Activated CD8-positive, alpha-beta T cell treated with anti-CD3 and anti-CD28 coated beads, Interleukin-2, amount 10 ng/mL, durations not matched to agents 7 days and 5 days (primary cell): ENCODE measurements at places on chromosomes 4 and X. TPM values are rescaled to one million over a fixed set of nuclear protein-coding genes. Genes with fewer than 3 reads are reported as not detected.

GRCh38 chrX:17377091-17377717 lies 2.2 kb downstream of the NHS start:
- no peak for DNase-seq
- H3K27ac ChIP-seq = no peak overlapping the region
- H3K27me3 ChIP-seq = peaks cover 22% of the 10 kb centered on the region
- peaks cover 7% of the 10 kb centered on the region for H3K4me1 ChIP-seq

Gene GABRG1
- not detected for total RNA-seq

- DNase-seq = no peak
- H3K36me3 ChIP-seq = no peaks in the 10 kb centered on the region
- peaks cover 8% of the 10 kb centered on the region for H3K27me3 ChIP-seq
- peaks cover 7% of the 10 kb centered on the region for H3K4me1 ChIP-seq
- H3K27ac ChIP-seq = no peak overlapping the region
- no peak overlapping the region for H3K4me3 ChIP-seq
These were observed 119.8 kb upstream of the ATP6AP2 start for GRCh38 chrX:40460926-40461325.

DNA sequence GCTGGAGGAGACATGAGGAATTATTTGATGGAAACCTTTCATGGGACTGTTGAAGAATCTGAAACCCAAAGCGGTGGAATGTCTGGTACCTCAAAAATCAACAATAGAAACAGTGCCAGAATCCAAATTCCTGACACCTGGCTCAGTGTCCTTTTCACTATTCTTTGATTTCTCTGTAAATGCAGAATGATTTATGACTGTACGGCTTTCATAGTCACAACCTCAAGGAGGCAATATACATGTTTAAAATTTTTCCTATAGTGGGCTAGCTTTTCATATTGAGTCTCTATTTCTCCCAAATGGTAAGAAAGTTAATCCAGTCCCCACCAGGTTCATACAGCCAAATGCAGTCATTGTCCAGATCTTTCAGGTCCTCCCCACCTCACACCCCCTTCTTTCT lies 19.3 kb downstream of the DAPP1 start:
- H3K27ac ChIP-seq = no peak overlapping the region
- no peak for DNase-seq
- peaks cover 33% of the 10 kb centered on the region for H3K36me3 ChIP-seq
- no peaks in the 10 kb centered on the region for H3K27me3 ChIP-seq
- no peak overlapping the region for H3K4me3 ChIP-seq

DNA sequence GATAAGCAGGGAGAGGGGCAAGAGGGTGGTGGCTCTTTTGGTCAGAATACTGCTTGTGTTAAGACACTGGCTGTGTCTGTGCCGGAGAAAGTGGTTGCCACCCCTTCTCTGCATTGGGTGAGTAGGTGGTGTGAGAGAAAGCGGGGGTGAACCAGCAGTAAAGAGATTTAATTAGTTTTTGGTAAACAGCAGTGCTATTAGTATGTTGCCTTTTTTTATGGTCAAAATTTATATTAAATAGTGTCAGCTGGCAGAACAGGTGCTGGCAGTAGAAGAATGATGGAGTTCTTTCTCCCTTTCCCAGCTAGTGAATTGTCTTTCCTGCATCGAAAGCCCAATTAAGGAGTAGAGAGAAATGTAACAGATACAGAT lies 181.6 kb downstream of the LARP7 start:
- peak overlapping the region; percentile 69 for H3K4me3 ChIP-seq
- peaks cover 10% of the 10 kb centered on the region for H3K4me1 ChIP-seq
- no peaks in the 10 kb centered on the region for H3K36me3 ChIP-seq
- H3K27me3 ChIP-seq = peaks cover 14% of the 10 kb centered on the region

GRCh38 chr4:184818216-184818564 lies 7.6 kb downstream of the ACSL1 start:
- no peak overlapping the region for H3K27ac ChIP-seq
- H3K36me3 ChIP-seq = no peaks in the 10 kb centered on the region
- no peak overlapping the region for H3K4me3 ChIP-seq

DNA sequence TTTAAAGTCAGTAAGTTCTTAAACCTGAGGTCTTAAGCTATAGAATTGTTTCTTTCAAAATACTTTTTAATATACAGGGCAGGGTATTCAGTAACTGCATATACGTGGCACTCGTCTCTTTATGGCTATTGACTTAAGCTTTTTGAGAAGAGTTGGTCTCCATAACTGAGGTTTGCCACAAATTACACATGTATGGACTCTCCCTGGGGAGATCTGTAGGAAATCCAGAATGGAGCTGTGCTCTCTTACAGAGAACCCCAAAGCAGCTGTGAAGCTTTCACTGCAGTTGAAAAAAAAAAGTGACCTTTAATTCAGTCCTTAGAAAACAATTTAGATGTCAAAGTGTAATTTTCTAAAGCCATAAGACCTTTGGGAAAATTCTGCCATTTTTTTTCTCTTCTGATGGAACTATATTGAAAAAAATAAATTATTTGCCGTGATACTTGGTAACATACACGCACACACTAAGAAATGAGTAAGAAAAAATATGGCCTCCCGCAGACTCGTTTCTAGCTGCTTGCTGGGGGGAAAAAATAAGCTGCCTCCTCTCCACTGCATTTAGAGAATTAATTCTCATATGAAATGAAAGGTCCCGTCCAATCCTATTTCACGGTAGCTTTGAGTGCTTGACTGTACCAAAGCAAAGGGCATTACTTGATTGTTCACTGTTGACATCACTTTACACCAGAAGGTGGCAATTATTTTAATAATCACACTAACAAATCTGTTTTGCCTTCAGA lies 159.4 kb upstream of the TENM3 start:
- H3K27ac ChIP-seq = no peak overlapping the region
- no peak overlapping the region for H3K4me3 ChIP-seq
- DNase-seq = no peak

Gene NWD2
- not detected for total RNA-seq
